ENCODE measurements at places on chromosomes 7 and 10.

DNA sequence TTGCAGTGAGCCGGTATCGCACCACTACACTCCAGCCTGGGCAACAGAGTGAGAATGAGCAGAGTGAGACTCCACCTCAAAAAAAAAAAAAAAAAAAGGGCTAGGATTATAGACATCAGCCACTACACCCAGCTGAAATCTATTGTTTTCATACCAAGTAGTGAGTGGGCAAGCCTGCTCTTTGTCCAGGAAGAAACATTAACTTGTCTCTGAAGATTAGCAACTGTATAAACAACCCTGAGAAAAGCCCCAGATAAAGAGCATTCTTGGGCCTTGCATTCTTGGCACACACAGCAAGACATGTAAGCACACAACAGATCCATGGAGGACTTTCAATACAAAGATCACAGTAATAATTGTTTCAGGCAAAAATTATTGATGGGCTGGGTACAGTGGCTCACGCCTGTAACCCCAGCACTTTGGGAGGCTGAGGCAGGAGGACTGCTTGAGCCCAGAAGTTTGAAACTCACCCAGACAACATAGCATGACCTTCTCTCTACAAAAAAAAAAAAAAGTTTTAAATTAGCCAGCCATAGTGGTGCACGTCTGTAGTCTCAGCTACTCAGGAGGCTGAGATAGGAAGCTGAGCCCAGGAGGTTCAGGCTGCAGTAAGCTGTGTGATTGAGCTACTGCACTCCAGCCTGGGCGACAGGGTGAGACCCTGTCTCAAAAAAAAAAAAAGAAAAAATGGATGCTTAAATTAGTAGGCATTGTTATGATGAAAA lies 4.4 kb downstream of the PSPH start:
- no peak for DNase-seq

DNA sequence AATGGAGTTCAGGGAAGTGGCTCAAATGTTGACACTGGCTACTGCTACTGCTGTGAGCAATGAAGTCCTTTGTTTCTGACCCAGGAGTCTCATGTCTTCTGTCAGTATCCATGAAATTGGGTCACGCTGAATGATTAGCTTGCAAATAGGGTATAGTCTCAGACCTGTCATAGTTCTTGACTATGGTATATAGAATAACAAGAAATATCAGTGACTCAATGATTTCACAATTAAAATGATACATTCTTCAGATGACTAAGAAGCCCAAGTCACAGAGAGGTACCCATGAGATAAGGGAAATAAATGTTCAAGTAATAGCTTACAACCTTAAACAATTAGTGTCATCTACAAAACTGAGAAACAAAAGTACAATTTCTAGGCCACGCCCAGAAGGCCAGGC lies 89.3 kb downstream of the LYZL2 start:
- no peak for DNase-seq

GRCh38 chr7:30596721-30597120 lies 2.0 kb downstream of the GARS1 start:
- no peak for DNase-seq

DNA sequence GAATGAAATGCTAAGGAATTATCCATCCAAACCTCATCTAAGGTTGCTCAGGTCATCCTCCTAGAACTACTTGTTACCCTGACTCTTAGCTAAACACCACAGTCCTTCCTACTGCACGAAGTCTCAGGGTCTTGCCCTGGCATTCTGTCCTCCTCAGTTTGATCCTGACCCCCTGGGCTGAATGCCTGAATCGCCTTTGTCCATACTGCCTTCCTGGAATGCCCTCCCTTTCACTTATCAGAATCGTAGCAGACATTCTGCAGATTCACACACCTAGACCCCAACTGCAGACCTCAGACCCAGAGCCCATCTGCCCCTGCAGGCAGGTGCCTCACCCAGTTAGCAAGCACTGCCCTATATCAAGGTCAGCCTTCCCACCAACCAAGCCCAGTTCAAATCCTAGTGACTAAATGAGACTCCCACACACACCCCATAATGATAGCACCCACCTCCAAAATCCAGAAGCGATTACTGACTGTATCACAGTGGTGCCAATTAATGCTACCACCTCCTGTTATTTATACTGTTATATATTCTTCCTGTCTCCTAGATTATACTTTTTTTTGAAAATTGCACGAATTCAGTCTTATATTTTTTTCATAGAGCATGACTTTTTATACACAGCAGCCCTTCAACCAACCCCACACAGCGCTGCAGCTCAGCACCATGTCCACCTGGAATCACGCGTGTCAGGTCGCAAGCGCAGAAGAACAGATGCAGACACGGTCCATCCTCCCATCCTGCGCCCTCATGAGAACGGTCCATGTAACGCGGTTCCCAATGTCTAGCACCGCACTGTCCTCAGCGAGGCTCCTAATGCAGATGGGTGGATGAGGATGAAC lies 3.7 kb downstream of the PARD3 start:
- no peak for DNase-seq

GRCh38 chr7:3301449-3301731 lies 338 bp downstream of the SDK1 start:
- no peak for DNase-seq

DNA sequence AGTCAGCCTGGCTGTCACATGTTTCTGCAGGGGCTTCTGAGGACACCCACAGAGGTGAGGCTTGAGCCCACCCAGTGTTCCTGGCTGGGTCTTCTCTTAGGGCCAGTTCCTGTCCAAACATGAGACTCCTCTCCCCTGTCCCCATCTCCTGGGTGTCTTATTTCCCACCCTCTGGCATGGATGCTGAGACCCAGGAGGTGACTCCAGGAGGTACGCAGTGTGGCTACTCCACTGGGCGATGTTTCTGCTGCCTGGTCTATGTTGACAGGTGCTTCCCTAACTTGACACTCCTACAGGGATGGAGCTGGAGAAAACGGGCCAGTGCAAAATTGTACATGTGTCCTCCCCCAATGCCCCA lies 26.3 kb upstream of the LOXL4 start:
- no peak for DNase-seq

DNA sequence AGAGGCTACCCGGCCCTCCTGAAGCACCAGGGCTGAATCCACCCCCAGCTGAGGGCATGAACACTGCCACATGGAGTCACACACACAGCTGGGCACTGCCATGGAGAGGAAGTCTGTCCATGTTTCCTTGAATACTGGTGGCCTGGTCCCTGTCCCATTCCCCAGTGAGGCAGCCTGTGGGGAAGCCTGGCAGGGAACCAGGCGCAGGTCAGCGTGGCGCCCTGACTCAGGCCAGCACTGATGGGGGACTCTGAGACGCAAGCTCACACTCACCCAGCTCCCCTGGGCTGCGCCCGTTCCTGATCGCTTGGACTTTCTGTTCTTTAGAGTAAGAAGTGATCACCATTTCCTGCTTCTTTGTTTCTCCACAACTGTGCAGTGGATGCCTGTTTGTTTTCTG lies 128.3 kb downstream of the EGFR start:
- DNase-seq = no peak

- no peak for DNase-seq
Observed at GRCh38 chr10:3949711-3950110, 164.7 kb upstream of the KLF6 start.

- no peak for DNase-seq
Observed at GRCh38 chr7:24951441-24951980, 28.5 kb downstream of the OSBPL3 start.

DNA sequence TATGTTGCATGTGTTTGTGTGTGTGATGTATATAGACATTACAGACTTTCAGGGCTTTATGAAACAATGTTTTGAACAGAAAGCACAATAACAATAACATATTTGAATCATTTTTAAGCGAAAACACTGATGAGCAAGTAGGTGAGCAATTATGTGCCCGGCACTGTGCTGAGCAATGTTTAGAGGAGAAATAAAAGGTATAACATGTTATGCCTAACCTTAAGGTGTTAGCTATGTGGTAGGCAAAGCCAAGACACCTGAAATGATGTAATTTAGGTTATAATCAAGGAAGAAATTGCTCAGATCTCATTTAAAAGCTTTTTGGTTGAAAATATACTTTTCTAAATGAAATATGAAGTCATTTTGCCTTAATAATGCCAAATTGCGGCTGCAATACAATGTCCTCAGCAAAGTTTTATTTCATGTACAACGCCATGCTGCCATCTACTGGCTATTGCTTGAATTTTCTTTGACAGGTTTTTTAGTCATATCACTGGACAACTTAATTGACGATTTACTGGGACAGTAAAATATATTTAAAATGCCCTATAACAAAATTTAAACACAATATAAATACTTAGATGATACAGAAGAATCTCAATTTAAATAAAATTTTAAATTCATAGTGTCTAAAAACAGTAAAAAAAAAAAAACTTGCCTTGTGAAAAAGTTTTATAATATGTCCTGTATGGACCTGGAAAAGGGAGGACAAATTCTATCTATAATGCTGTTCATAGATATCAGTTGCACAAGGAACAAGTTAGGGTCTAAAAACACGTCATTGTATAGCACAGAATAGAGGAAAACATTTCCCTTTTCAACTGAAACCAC lies 131.1 kb upstream of the CDK1 start:
- DNase-seq = peak; percentile 4

Measured in stimulated activated CD8-positive, alpha-beta memory T cell treated with anti-CD3 and anti-CD28 coated beads, Interleukin-15, amount 100 ng/mL, for 1 hour (primary cell).